ENCODE measurements at places on chromosomes 16 and 17. TPM values are rescaled to one million over a fixed set of nuclear protein-coding genes. Genes with fewer than 3 reads are reported as not detected.

The PDPK1 gene
- total RNA-seq, result 56.8 TPM

DNA sequence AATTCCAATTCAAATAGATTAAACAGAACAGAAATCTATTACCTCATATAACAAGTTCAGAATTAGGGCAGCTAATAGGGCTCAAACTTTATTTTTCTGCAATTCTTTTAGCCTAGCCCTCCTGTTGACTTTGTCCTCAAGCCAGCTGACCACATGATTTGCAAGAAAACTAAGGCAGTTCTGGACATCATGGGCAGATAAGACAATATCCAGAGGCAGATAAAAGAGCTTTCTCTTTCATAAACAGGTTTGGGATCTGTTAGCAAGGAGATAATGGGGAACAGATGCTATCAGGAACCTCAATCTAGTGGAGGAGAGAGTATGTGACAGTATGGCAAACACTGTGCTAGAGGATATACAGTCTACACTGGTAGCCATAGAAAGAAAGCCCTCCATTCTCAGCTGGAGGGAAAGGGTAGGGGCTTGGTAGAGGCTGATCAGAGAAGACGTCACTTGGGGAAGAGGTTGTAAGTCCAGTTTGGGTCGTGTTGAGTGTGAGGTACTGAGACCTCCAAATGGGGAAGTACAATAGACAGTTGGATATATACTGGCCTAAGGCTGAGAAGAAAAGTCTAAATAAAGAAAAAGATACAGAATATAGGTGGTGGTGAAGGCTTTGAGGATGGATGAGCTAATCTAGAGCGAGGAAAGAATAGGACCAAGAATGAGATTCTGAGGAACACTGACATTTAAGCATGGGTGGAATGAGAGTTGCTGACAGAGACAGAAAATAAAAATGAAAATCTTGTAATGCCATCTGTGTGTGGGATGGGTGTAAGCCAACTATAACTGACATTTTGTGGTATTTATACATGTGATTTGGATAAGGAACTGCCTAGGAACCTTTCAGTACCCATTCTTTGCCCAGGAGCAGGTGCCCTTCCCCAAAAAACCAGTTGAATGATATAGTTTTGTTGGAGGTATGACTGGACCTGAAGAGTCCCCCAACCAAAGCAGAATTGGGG is 67.4 kb downstream of the CYB561 start:
- H3K4me1 ChIP-seq, result no peaks in the 10 kb centered on the region
- no peaks in the 10 kb centered on the region for H3K36me3 ChIP-seq
- no peak for DNase-seq
- no peak overlapping the region for H3K27ac ChIP-seq

DNA sequence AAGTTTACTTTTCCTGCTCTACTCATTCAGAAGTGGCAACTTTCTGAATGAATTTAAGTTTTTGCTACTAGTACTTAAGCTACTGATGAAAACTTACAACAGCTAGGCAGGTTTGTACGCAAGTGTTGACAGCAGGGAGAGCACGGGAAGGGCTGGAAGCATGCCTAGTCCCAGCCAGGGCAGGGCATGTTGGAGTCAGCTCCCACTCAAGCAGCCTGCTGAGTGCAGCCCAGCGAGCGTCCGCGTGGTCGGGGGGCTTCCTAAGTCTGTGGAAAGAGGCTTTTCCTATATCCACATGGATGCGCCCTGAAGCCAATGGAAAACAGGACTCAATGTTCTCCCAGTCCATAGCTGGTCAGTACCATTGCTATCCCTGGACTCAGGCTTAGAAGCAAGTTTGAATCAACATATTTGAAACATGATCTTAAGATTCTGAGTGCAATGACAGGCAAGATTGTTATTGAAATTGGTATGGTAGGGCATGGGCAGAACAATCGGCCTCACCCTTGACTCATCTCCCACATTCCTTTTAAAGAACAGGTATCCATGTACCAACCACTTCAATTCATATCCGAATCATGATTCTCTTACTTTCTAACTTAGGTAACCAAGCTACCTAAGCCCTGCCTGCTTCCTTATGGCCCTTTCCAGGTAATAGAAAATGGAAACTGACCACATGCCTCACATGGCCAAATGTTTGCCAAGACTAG is 22.5 kb downstream of the CYB5D2 start:
- H3K4me3 ChIP-seq, result no peak overlapping the region
- no peak for DNase-seq
- H3K4me1 ChIP-seq, result no peaks in the 10 kb centered on the region
- no peaks in the 10 kb centered on the region for H3K27me3 ChIP-seq
- no peak overlapping the region for H3K27ac ChIP-seq
- peaks cover 36% of the 10 kb centered on the region for H3K36me3 ChIP-seq

DNA sequence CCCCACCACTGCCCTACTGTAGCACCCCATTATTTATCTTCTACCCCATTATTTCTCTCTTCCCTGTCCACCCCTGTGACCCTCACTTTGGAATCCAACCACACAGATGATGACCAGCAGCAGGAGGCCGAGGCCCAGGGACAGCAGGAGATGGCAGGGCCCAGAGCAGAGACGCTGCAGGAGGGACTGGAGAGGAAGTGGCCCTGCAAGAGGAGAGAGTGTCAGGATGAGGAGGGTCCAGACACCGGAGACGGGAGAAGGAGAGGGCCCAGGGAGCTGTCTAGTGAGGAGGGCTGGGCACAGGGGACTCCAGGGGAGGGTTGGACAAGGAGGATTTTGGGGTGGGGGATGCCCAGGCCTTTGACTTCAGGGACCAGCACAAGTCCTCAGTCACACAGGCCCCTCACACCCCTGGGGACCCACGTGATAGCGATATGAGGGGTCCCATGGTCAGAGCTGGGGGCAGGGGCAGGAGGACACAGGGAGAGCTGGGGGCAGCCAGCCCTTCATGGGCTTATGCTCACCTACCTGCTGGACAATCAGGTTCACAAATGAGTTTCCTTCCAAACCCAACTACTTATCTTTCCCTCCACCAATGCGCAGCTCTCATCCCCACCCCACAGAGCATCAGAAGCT is 2.0 kb downstream of the CLEC10A start:
- H3K4me1 ChIP-seq, result peaks cover 16% of the 10 kb centered on the region
- H3K36me3 ChIP-seq, result no peaks in the 10 kb centered on the region
- H3K4me3 ChIP-seq, result no peak overlapping the region
- H3K27ac ChIP-seq, result no peak overlapping the region

GRCh38 chr16:46996391-46996790 is 22.9 kb upstream of the DNAJA2 start:
- no peak overlapping the region for H3K27ac ChIP-seq
- no peaks in the 10 kb centered on the region for H3K36me3 ChIP-seq
- H3K4me3 ChIP-seq, result no peak overlapping the region
- no peaks in the 10 kb centered on the region for H3K27me3 ChIP-seq
- no peak for DNase-seq
- no peaks in the 10 kb centered on the region for H3K4me1 ChIP-seq
